ENCODE measurements at places on chromosomes 13 and 19. TPM values are rescaled to one million over a fixed set of nuclear protein-coding genes. Genes with fewer than 3 reads are reported as not detected.

The LIN37 gene
- total RNA-seq, result 6.4 TPM

GRCh38 chr19:16116067-16116466 is 4.4 kb downstream of the RAB8A start:
- no peak for DNase-seq

GRCh38 chr13:101996954-101997353 is 404.9 kb downstream of the FGF14 start:
- no peak for DNase-seq

The SMIM44 gene
- total RNA-seq, result not detected

The MIA gene
- total RNA-seq, result not detected

The LAIR2 gene
- total RNA-seq, result not detected

- no peak for DNase-seq
These were observed 1.0 kb downstream of the CLPP start for GRCh38 chr19:6362351-6362801.

DNA sequence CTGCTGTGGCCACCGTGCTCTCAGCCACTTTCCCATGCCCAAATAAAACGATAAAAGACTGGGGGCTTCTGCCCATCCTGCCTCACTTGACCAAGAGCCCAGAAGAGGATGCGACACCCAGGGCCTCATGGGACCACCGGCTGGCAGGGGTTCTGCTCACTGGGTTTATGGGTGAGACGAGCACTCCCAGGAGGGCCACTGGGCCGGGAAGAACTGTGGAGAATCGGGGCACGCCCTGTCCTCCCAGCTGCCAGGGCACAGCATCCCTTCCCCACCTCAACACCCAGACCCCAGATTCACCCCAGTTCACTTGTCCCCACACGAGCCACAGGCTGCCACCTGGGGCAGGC is 4.7 kb upstream of the F10 start:
- DNase-seq, result no peak

GRCh38 chr19:10784257-10784656 is 51.8 kb downstream of the TMED1 start:
- DNase-seq, result no peak

- DNase-seq, result no peak
These were observed 52.7 kb downstream of the COL4A1 start for GRCh38 chr13:110254151-110254679.

The ZBTB32 gene
- 0.11 TPM for total RNA-seq

GRCh38 chr13:100645382-100645781 is 29.2 kb downstream of the TMTC4 start:
- DNase-seq, result no peak

GRCh38 chr13:50543782-50544181 is 299.7 kb downstream of the DLEU7 start:
- no peak for DNase-seq

The PKN1 gene
- 187 TPM for total RNA-seq

DNA sequence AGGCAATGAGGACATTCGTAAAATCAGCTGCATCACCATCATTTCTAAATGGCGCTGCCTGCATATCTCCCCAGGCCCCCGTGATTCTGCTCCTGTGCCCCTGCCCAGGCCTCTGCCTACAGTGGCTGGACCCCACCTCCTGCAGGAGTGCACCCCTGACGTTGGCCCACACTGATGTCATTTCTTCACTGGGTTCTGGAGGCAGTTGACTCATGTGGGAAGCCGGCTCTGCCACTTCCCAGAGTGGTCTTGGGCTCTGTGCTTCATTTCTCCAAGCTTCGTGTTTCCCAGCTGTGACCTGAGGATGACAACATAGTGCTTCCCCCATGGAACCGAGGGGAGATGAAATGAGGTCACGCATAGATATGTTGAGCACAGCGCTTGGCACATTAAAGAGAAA is 19.9 kb downstream of the CCNE1 start:
- no peak for DNase-seq

The SLC7A1 gene
- 68.9 TPM for total RNA-seq

DNA sequence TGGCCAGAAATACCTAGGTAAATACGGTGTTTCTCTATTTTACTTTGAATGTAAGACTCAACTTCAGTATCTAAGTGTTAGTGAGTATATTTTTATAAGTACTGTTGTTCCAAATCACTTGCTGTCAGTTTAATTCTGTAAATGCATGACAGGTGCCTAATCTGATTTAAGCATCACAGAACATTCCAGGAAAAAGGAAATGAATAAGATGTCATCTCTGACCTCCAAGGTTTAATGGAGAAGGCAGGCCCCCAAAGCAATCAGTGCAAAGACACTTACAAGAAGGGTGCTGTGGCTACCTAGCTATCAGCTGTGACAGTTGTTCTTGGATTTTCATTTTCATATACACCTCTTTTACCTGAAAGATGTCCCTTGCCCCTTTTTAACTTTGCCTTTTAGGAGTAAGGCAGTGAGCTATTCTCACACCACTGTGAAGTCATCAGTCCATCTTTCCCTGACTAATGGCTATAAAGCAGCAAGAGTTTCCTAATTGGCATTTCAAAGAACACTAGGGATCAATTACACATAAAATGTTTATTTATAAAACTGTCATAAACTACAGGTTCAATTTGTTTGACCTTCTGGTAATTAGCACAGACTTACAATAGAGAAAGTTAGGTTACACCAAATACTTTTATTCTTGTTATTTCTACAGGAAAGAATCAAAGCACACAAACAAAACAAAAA is 427.6 kb downstream of the SPRY2 start:
- no peak for DNase-seq

- DNase-seq, result no peak
These were observed 85.1 kb upstream of the ABCC4 start for GRCh38 chr13:95386370-95386769.

The EID2B gene
- 2.7 TPM for total RNA-seq

GRCh38 chr19:18392926-18393325 is 4.5 kb downstream of the LRRC25 start:
- no peak for DNase-seq

DNA sequence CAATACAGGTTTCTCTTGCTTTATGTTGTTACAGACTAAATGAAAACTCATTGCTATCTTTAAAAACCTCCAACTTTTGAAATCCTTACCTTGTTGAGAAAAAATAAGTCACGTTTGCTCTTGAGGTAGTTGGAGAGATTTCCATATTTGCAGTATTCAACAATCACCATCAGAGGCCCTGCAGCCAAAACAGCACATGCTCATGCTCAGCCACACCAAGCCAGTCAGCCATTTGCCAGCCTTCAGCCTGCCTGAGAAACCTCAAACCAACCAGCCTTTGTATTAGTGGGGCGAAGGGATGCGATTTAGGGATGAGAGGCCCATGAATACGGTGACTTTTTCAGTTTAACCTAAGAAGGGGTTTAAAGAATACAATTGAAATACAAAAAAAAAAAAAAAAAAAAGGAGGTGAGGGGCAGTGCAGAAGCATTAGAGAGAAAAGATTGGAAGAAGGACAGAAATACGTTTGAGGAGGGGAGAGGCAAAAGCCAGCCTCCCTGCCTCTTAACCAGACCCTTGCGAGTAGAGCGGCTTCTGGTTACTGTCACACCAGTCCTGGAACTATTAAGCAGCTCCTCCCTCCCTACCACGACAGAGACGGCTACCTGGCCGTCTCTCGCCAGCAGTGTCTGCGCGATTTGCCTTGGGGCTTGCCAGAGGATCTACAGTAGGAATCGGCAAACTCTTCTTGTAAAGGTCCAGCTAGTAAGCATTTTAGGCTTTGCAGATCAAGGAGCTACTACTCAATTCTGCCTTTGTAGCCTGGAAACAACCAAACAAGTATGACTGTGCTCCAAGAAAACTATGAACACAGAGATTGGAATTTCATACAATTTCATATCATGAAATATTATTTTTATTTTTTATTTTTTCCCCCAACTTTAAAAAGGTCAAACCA is 167.3 kb downstream of the FLT1 start:
- DNase-seq, result no peak

The SPRED3 gene
- 5.2 TPM for total RNA-seq

The FAM187B gene
- total RNA-seq, result 0.20 TPM

The C13orf42 gene
- total RNA-seq, result 7.0 TPM
